Pericardium fibroblast (primary cell): ENCODE measurements at places on chromosomes 2 and 18. TPM values are rescaled to one million over a fixed set of nuclear protein-coding genes. Genes with fewer than 3 reads are reported as not detected.

Gene EDAR
- not detected in 2 replicates for total RNA-seq

Gene SCYGR4
- total RNA-seq = not detected in 2 replicates

Gene TMSB10
- total RNA-seq = 4,346 and 7,384 TPM in 2 replicates

Gene SOWAHC
- total RNA-seq = 9.7 and 14.2 TPM in 2 replicates

Gene ALS2
- total RNA-seq = 11.5 and 13.3 TPM in 2 replicates

Gene LRP1B
- 0.12 and 0.60 TPM in 2 replicates for total RNA-seq

Gene WDPCP
- 4.2 and 4.3 TPM in 2 replicates for total RNA-seq

Gene RIT2
- total RNA-seq = not detected in 2 replicates

Gene REG3A
- not detected in 2 replicates for total RNA-seq

Gene KIAA2012
- not detected in 2 replicates for total RNA-seq

Gene KIF1A
- total RNA-seq = under 0.01 TPM in 1 of 2 replicates, not detected in the other

Gene ALPP
- total RNA-seq = not detected in 2 replicates

Gene CRYGD
- not detected in 2 replicates for total RNA-seq

Gene LAMA1
- total RNA-seq = 19.0 and 22.1 TPM in 2 replicates

Gene SLC16A14
- total RNA-seq = under 0.01 and 0.23 TPM in 2 replicates

Gene CACNB4
- 0.93 and 2.0 TPM in 2 replicates for total RNA-seq

Gene SERPINB12
- total RNA-seq = 0.12 TPM in 1 of 2 replicates, not detected in the other

Gene SGPP2
- not detected in 2 replicates for total RNA-seq

Gene NMUR1
- total RNA-seq = under 0.01 TPM in 1 of 2 replicates, not detected in the other

Gene AMER3
- total RNA-seq = not detected in 2 replicates

Gene SCYGR6
- total RNA-seq = not detected in 2 replicates

Gene MYCN
- total RNA-seq = not detected in 2 replicates

Gene ABCB11
- total RNA-seq = 1.2 TPM in 1 of 2 replicates, not detected in the other

Gene SETBP1
- 3.5 and 8.7 TPM in 2 replicates for total RNA-seq

Gene CHRNA1
- total RNA-seq = 0.77 TPM in 1 of 2 replicates, not detected in the other

Gene NAT8
- total RNA-seq = not detected in 2 replicates

Gene ATF2
- total RNA-seq = 19.6 and 26.0 TPM in 2 replicates

Gene RANBP2
- 25.1 and 29.5 TPM in 2 replicates for total RNA-seq

Gene NT5C1B
- not detected in 2 replicates for total RNA-seq

Gene GPR45
- total RNA-seq = not detected in 2 replicates

Gene HTR2B
- 6.9 and 8.0 TPM in 2 replicates for total RNA-seq

Gene CAPN14
- total RNA-seq = 0.09 TPM in 1 of 2 replicates, not detected in the other

Gene GALNT3
- 0.09 TPM in 1 of 2 replicates, not detected in the other for total RNA-seq

Gene CTAGE1
- under 0.01 TPM in 1 of 2 replicates, not detected in the other for total RNA-seq

Gene SLC9A2
- total RNA-seq = not detected in 2 replicates

Gene DQX1
- total RNA-seq = not detected in 2 replicates

Gene MEP1B
- total RNA-seq = not detected in 2 replicates

Gene AQP12A
- total RNA-seq = not detected in 2 replicates

Gene PLA2R1
- 3.1 and 15.4 TPM in 2 replicates for total RNA-seq

Gene SPR
- total RNA-seq = 18.3 and 22.2 TPM in 2 replicates

Gene GAREM2
- 2.8 and 4.7 TPM in 2 replicates for total RNA-seq

Gene ADRA2B
- under 0.01 TPM in 1 of 2 replicates, not detected in the other for total RNA-seq

Gene DNAH7
- total RNA-seq = 0.09 and 0.35 TPM in 2 replicates

Gene GAL3ST2
- total RNA-seq = not detected in 2 replicates

Gene RPRM
- total RNA-seq = 1.2 TPM in 1 of 2 replicates, not detected in the other

Gene OTOF
- total RNA-seq = not detected in 2 replicates

Gene STAT4
- total RNA-seq = 0.47 and 4.0 TPM in 2 replicates

Gene ACMSD
- total RNA-seq = not detected in 2 replicates

Gene FAM117B
- total RNA-seq = 2.9 and 3.5 TPM in 2 replicates

Gene GLS
- total RNA-seq = 54.6 and 150 TPM in 2 replicates

Gene CDK5R2
- not detected in 2 replicates for total RNA-seq

Gene CYP27C1
- 0.51 and 0.58 TPM in 2 replicates for total RNA-seq

Gene PTH2R
- not detected in 2 replicates for total RNA-seq

Gene UBE2F
- 95.8 and 116 TPM in 2 replicates for total RNA-seq

Gene SPIRE1
- total RNA-seq = 16.9 and 17.2 TPM in 2 replicates

Gene DLGAP1
- 0.12 and 0.26 TPM in 2 replicates for total RNA-seq

Gene UPP2
- total RNA-seq = not detected in 2 replicates

Gene UGT1A7
- not detected in 2 replicates for total RNA-seq
